ENCODE measurements at places on chromosomes 12 and 14.

- DNase-seq = peak; percentile 92
Observed at GRCh38 chr14:23555882-23556699, at the start of gene THTPA. THTPA (plus strand) TSS chr14:23556271; CDS start chr14:23556758, 487 bp downstream.

DNA sequence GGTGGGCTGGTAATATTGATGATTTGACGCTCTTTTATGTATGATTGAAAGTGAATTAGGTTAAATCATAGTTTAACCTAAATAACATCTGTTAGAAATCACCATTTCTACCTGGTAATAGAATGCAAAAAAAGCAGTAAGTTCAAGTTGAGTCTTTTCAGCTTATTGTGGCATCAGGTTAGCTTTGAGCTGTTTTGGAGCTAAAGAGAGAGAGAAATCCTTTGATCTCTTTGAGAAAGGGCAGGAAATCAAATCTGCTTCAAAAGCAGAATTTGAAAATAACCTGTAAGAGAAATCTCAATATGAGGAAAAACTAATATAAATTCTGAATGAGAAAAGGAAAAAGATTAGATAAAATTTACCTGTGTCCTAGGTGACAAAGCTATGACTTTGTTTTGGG lies 62.2 kb downstream of the CKB start:
- DNase-seq = no peak

GRCh38 chr12:67928621-67929383 lies 60.4 kb upstream of the IFNG-AS1 start:
- DNase-seq = peak; percentile 7

GRCh38 chr12:63132201-63132600 lies 18.8 kb downstream of the AVPR1A start:
- no peak for DNase-seq

- no peak for DNase-seq
Observed at GRCh38 chr14:68958553-68958952, 20.5 kb downstream of the ACTN1 start.

DNA sequence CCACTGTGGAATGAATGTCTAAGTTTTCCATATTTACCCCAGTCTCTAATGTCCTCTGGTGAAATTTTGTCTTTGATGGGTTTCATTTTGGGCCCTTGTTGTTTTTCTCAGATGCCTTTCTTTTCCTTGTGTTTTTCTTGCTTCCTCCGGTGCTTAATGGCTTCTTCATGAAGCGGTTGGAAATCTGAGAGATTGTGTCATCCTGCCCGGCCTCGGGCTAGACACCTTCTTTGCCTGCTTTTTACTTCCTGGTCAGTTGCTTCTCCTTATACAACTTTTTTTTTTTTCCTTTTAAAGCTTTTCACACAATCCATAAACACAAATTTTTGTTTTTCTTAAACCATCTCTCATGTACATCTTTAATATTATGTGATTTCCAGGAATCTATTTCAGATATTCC lies 7.1 kb downstream of the ETV6 start:
- no peak for DNase-seq

GRCh38 chr12:27635349-27635972 lies 60.8 kb upstream of the REP15 start:
- DNase-seq = peak; percentile 72

DNA sequence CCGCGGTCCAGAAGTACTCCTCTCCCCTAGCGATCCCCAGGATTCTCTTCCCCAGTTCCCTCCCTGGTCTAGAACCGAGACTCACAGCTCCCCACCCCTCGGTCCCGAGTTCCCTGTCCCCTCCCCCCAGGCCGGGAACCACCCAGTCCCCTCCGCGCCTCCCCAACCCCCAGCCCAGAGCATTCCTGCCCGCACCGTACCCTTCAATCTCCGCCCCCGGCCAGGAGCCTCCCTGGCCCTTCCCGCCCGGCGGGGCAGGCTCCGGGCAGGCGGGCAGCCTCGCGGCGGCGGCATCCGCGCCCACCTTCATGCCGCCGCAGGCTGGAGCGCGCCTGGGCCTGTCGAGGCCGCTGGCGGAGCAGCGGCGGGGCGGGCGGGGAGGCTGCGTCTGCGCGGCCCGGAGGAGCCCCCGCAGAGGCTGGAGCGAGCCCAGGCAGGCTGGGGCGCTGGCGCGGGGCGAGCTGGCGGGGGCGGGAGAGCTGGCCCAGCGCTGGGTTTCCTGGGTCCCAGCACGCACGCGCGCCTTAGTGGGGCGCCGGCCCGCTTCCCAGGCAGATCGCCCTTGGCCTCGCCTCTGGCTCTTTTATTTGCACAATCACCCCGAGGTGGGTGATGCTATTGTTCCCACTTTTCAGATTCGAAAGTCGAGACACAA lies 22.2 kb upstream of the GPR132 start:
- peak; percentile 29 for DNase-seq

DNA sequence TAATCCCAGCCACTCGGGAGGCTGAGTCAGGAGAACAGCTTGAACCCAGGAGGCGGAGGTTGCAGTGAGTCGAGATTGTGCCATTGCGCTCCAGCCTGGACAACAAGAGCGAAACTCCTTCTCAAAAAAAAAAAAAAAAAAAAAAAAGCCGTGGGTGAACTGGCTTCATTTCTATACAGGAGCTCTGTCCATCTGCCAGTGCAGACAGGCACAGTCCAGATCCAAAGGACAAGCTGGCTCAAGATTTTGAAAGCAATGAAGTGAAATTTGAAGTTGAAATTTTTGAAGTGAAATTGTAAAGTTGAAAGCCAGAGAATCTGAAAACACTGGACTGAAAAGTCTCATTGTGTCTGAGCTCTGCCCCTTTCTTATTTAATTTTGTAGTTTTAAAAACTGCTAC lies 134.7 kb downstream of the CALM1 start:
- DNase-seq = no peak

- DNase-seq = no peak
Observed at GRCh38 chr12:31813305-31813704, 84.5 kb upstream of the AMN1 start.

DNA sequence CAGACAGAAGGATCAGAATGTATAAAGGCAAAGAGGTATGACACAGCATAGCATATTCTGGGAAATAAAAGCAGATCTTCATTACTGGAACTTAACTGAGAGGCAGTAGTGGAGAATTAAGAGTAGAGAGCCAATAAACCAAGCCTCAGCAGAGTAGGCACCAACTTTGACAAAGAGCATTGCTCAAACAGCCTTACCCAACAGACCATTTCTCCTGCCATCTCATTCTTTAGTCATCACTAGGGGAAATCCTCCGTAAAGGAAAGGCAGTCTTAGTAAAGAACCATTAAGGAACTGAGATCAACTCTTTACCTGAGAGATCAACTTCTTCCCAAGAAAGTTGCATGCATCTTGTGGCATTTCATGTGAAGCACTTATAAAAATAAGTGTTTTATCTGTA lies 36.6 kb downstream of the SENP1 start:
- no peak for DNase-seq

DNA sequence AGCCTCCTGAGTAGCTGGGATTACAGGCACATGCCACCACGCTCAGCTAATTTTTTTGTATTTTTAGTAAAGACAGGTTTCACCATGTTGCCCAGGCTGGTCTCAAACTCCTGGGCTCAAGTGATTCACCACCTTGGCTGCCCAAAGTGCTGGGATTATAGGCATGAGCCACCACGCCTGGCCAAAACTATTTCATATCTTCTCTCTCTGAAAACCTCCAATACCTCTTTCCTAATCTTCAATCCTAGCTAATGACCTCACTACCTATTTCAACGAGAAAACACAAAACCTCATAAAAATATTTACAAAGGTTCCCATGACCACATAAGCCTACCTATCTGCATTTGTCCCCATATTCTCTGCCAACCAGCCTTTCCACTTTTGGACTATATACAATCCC lies 32.3 kb upstream of the ANKS1B start:
- DNase-seq = no peak

DNA sequence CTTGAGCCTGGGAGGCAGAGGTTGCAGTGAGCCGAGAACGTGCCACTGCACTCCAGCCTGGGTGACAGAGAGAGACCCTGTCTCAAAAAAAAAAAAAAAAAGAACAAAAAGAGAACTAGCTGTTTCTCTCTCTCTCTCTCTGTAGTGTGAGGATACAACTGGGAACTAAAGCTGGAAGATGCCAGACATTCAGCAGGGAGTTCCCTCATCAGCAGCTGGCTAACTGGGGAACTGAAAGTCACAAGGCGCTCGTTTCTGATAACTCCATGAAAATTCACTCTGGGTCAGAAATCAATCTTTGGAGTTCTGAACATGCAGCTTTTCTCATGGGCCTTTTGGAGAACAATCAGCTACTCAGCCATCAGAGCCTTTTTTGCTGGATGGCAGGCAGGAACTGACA lies 43.5 kb upstream of the MAP1LC3B2 start:
- DNase-seq = no peak

DNA sequence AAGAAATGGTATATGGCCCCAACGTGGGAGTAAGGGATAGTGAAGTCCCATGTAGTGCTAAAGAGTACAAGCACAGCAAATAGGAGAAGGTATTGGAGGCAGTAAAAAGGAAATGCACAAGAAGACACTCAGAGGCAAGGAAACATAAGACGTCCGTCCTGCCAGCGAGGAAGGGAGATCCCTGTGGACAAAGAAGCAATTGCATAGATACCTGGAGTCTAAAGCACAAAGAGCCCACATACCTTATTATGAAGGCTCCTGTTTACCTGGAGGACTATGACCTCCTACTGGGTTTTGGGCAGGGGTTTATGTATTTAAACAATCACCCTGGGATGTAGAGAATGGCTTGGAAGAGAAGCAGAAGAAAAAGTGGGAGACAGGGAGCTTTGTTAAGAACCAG lies 341.2 kb upstream of the DCN start:
- no peak for DNase-seq

DNA sequence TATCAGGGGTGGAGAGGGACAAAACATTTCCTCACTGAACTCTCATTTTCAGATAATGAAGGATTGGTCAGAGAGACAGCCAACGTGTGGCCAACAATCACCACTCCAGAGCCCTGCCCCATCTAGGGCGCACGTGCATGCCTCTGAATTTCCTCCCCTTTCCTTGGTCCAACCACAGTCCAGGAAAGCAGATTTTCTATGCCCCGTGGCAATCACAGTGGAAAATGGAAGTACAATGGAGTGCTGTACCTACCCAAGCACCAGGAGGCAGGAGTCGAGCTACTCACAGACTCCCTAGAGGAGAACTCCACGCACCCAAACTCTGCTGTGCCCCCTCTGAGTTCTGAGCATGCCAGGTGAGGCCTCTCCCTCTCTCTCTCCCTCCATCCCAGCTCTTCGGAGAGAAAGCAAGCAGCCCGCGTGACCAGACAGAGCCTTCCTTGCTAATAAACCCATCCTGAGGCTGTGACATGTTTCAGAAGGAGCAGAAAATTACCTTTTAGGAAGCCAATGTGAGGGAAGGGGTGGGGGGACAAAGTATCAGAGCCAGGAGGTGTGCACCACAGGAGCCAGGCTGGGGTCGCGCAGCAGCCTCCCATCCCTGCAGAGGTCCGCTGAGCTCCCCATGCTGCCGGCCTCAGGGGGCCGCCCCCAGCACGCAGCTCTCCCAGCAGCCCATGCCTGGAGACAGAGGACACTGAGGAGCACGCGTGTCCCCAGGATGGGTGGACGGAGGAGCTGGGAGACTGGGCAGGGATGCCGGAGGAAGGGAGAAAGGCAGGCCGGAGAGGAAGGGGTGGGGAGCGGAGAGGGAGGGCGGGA lies 73.4 kb downstream of the PITPNM2 start:
- DNase-seq = no peak

DNA sequence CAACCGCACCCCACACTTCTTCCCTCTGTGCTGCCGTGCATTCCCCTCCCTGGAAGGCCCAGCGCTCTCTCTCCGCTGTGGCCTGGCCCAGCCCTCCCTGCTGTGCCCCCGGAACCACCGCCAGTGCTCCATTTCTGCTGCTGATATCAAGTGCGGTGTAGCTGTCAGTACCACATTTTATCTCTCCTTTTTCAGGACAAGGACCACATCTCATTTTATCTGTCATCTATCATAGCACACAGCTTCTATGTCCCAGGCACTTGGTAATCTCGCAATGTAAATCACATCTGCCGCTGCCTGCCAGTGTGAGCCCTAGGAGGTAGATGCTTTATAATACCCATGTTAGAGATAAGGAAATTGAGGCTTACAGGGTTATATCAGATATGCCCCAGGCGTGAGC lies 18.3 kb downstream of the IL31 start:
- no peak for DNase-seq

GRCh38 chr12:94590428-94590827 lies 59.9 kb downstream of the TMCC3 start:
- DNase-seq = no peak

DNA sequence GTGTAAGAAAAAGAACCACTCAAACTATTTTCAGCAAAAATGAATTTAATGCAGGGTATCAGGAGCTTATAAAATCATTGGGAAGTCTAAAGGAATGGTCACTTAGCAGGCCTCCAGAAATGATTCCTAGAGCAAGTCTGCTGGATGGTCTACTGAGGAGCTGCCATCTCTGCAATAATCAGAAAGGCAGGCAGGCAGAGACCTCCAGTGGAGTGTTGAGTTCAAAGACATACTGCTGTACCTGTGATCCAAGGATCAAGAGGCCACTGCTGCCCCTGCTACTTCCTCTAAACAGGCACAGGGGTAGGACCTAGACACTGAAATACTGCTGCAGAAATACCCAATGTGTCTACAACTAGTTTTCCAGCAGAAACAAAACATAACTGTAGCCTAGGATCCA lies 14.5 kb upstream of the KICS2 start:
- peak; percentile 13 for DNase-seq

DNA sequence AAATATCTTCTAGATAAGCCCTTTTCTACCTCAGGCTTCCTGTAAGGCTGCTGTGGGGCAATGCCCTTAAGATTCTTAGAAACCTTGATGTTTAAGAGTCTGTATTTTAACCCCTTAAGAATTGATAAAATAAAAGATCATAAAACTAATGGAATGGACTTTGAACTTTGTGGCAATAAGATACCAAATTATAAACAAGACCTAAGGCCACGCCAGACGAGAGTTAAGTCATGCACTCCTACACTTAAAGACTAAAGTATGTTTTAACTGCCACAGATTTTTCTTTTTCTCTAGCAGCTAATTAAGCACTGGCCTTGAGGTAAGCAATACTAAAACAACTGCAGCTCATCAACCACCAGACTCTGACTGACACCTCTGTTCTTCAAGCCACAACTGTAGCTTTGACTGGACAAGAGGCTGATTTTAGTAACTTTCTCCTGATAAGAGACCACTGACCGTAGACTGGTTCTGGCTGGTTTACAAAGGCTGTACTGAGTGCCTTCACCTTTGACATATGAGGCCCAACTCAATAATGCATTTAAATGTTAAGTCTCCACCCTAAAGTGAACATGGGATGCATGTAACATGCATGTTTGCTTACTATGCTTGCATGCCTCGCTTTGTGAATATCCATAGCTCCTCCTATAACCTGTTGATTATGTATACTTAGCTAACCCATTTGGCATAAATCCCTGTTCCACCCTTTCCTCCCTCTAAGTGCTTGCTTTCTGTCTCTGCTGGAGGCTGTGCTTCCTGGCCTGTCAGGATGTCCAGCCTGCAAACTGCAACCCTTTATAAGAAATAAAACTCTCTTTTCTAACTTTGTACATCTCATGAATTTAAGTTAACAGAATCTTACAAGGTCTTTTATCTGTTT lies 71.9 kb downstream of the KLHL28 start:
- no peak for DNase-seq

- no peak for DNase-seq
Observed at GRCh38 chr14:95910628-95911027, 34.0 kb downstream of the TUNAR start.

- no peak for DNase-seq
Observed at GRCh38 chr12:113463746-113464451, 7.8 kb downstream of the LHX5 start.

GRCh38 chr12:132774646-132775275 lies 13.1 kb upstream of the ANKLE2 start:
- no peak for DNase-seq

GRCh38 chr12:113812411-113813228 lies 153.5 kb downstream of the RBM19 start:
- no peak for DNase-seq

- no peak for DNase-seq
Observed at GRCh38 chr14:37643701-37644100, 48.3 kb downstream of the TTC6 start.
